ENCODE measurements at places on chromosomes 2 and 18.

DNA sequence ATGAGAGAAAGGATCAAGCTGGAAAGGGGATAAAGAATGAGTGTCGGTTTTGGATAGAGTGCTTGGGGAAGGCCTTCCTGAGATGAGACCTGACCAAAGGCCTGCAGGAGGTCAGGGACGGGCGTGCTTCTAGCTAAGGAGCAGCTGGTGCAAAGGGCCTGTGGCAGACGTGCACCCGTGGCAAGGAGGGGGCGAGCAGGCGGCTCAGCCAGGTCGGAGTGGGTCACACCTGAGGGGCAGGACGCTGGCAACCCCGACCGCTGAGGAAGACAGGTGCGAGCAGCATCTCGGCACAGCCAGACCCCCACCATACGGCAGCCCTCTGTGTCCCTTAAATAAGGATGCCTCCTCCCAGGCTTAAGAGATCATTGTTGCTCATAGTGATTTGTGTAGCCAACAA is 48.1 kb downstream of the ODC1 start:
- no peak overlapping the region for H3K4me3 ChIP-seq
- H3K27me3 ChIP-seq: no peaks in the 10 kb centered on the region
- peaks cover 19% of the 10 kb centered on the region for H3K4me1 ChIP-seq
- no peak for DNase-seq

GRCh38 chr2:227477291-227477690 is 5.3 kb downstream of the AGFG1 start:
- H3K4me1 ChIP-seq: no peaks in the 10 kb centered on the region
- DNase-seq: no peak
- no peaks in the 10 kb centered on the region for H3K36me3 ChIP-seq
- no peak overlapping the region for H3K4me3 ChIP-seq

- H3K36me3 ChIP-seq: no peaks in the 10 kb centered on the region
- no peak for DNase-seq
- no peak overlapping the region for H3K27ac ChIP-seq
These were observed 262.9 kb upstream of the FBXO11 start for GRCh38 chr2:48169141-48169592.

DNA sequence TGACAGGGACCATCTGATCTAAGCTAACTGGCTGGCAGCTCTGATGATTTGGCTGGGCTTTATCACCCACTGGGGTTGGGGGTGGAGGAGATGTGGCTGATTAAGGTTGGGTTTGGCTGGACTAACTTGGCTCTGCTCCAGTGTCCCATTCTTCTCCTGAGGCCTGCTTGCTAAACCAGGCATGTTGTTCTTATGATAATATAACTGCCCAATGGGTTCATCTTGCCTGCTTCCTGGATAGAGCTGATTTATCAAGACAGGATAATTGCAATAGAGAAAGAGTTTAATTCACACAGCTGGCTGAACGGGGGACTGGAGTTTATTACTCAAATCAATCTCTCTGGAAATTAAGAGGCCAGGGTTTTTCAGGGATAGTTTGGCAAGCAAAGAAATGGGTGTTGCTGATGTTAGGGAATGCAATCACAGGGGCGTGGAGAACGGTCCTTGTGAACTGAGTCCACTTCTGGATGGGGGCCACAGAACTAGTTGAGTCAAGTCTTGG is 150.4 kb downstream of the PTH2R start:
- no peaks in the 10 kb centered on the region for H3K27me3 ChIP-seq
- H3K4me3 ChIP-seq: no peak overlapping the region
- DNase-seq: no peak
- H3K4me1 ChIP-seq: no peaks in the 10 kb centered on the region
- no peak overlapping the region for H3K27ac ChIP-seq
- H3K36me3 ChIP-seq: no peaks in the 10 kb centered on the region
